ENCODE measurements at places on chromosomes 4 and X.
A peak's percentile ranks its signal among the peaks of the same experiment; 100 is the strongest.

DNA sequence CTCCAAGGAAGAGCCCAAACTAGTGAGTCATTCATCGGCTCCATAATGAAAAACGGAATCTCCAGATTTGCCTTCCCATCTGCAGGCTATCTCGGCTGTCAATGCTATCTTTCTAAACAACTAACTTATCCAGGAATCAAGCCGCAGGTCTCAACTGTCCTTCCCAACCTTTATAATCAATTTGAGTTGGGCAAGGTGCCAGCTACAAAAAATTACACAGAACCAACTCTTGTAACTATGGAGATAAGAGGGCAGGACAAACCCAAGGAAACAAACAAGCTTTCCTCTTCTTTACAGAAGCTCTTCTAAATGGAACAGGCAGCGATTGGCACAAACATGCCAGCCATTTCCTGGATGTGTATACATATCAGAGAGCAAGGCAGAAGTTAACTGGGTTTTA is 61.2 kb upstream of the RAI2 start:
- DNase-seq: no peak

DNA sequence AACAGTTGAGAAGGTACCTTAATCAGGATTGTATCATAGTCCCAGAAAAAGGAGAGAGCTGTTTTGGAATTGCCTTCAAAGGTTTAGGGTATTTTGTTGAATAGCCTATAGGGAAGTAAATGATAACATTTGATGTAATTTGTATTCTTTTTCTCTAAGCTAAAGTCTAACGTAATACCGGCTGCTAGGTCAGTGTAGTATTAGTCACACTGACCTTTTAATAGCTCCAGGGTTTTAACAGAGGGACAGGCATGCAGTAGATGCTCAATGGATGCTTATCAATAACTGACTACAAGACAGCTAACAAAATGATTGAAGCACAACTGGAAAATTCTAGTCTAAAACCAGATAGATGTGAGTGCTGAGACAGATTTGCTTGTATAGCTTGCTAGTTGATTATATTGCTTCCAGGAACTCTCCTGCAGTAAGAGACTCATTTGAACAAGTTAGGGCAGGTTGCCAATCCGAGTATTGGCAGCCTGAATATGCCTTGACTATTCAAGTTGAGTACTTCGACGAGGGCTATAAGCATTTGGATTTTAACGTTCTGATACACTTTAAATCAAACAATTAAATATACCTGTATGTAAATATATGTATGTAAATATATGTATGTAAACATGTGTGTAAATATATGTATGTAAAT is 16.5 kb upstream of the PNPLA4 start:
- no peak for DNase-seq

DNA sequence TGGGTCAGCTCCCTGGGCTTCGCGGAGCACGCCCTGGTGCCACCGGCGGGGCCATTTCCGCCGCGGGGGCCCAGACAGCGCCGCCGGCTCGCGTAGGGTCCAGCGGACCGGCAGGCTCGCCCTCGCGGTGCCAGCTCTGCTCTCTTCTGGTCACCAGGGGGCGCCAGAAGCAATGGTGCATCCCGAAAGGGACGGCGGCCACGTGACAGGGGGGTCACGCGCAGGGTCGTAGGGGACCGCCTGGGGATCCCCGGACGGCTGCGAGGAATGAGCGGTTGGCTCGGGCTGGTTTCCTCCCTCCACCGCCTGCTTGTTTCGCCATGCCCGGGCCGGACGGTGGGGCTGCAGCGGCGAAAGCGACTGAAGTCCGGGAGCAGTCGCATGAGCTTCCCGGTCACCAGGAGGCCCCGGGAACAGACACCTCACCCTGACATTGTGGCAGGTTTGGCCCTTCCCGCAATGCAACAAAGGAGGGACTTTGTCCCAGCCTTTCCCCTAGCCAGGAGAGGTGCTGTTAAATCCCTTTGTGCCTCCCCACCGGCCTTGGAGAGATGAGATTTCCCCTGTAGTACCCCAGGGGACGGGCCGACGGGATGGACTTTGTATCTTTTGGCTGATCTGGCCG is 15.8 kb downstream of the ZCCHC12 start:
- peak; percentile 30 for DNase-seq

GRCh38 chr4:85029453-85029852 is 63.0 kb upstream of the WDFY3 start:
- DNase-seq: no peak

DNA sequence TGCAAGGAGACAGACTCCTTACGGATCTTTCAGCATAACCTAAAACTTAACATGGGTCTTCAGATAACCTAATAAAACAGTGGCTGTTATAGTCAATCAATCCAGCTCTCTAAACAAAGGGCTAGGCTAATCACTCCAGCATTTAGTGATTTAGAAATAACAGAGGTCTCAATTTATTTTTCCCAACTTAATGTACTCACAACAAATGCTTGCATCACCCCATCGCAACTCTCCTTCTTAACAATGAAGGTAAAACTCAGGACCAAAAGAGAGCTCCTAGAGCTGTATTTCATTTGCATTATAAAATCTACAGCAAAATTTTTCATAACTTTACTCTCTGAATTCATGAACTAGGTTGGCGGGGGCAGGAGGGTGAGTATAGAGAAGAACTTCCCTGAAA is 1.1 kb downstream of the LIN54 start:
- DNase-seq: no peak

DNA sequence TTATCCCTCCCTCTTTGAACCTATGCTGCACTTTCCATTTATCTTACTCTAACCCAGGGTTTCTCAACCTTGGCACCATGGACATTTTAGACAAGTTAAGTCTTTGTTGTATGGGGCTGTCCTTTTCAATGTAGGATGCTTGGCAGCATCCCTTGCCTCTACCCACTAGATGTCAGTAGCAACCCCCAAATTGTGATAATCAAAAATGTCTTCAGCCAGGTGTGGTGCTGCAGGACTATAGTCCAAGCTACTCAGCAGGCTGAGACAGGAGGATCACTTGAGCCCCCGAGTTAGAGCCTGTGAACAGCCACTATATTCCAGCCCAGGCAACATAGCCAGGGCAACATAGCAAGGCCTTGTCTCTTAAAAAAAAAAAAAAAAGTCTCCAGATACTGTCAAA is 7.0 kb downstream of the LRCH2 start:
- peak; percentile 10 for DNase-seq

- DNase-seq: peak; percentile 46
Observed at GRCh38 chr4:113052379-113052951, 3.0 kb downstream of the ANK2 start.

- DNase-seq: peak; percentile 18
Observed at GRCh38 chr4:2712261-2712842, 43.8 kb downstream of the TNIP2 start.

DNA sequence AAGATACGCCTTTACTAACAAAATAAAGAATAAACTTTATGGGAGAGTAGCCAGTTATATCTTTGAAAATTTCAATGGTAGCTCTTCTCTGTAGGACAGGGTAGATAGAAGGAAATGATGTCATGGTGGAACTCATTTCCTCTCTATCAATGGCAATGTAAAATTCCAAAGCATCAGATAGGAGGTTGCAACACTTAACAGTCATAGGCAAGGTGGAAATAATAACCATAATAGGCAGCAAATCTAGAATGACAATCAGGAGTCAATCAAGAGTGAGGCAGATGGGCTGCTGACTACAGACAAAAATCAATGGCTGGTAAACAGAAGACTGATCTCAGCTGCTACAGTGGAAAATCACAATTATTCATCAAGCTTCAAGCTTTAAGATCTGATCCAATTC is 53.9 kb upstream of the TET2 start:
- peak; percentile 74 for DNase-seq

GRCh38 chr4:140884431-140885058 is 128.4 kb upstream of the TBC1D9 start:
- DNase-seq: peak; percentile 72
